ENCODE measurements at places on chromosomes 13 and 19.

GRCh38 chr19:43643326-43643725 lies 3.7 kb upstream of the CADM4 start:
- DNase-seq, result no peak

- DNase-seq, result no peak
Measured at GRCh38 chr13:102606537-102607309, 9.9 kb downstream of the TPP2 start.

- no peak for DNase-seq
Measured at GRCh38 chr13:89541091-89542030, 1806.1 kb upstream of the MIR17HG start.

- DNase-seq, result no peak
Measured at GRCh38 chr13:35219021-35219420, 257.5 kb downstream of the MAB21L1 start.

GRCh38 chr19:45245334-45245787 lies at the start of gene EXOC3L2:
TSS of gene EXOC3L2 (minus strand) at chr19:45245407. CDS start at chr19:45239045, 6,362 bp downstream.
- DNase-seq, result no peak

DNA sequence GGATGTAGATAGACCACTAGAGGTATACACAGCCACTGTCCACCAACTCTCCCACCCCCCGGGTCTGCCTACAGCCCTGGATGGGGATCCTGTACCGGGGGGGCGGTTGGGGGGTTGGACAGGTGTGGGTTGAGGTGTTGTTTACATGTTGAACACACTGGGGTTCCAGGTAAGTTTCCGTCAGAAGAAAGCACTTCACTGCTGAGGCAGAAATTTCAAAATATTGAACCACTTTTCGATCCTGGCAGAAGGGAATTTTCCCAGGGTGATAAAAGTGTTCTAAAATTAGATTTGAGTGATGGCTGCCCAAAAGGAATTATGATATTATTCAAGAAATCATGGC lies 6.6 kb upstream of the CEACAM16 start:
- no peak for DNase-seq

- DNase-seq, result no peak
Measured at GRCh38 chr19:5070331-5070730, 101.4 kb downstream of the KDM4B start.

GRCh38 chr19:861756-862580 lies 2.5 kb downstream of the CFD start:
- DNase-seq, result no peak

GRCh38 chr19:3942790-3943409 lies 10.0 kb downstream of the NMRK2 start:
- no peak for DNase-seq

GRCh38 chr19:50644315-50644915 lies 4.7 kb upstream of the SYT3 start:
- no peak for DNase-seq

DNA sequence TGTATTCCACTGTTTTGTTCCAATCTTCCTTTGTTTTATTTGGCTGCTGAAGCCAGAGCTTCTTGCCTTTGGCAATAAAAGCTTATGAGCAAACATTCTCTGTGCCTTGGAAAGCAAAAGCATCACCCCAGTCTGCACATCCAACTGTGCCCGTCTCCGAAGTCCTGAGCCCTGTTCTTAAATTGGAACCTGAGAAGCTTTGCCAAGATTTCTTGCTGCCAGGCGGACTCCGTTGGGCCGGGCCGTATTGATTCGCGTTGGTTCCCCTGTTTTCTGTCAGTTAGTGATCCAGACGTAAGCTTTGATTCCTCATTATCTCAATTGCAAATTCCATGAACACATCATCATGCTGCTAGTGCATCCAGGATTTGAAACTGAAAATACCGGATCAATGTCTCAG lies 793.0 kb downstream of the OLFM4 start:
- no peak for DNase-seq
